ENCODE measurements at places on chromosomes 7 and 10.

- no peak for DNase-seq
Observed at GRCh38 chr10:117616179-117616578, 73.6 kb downstream of the EMX2 start.

DNA sequence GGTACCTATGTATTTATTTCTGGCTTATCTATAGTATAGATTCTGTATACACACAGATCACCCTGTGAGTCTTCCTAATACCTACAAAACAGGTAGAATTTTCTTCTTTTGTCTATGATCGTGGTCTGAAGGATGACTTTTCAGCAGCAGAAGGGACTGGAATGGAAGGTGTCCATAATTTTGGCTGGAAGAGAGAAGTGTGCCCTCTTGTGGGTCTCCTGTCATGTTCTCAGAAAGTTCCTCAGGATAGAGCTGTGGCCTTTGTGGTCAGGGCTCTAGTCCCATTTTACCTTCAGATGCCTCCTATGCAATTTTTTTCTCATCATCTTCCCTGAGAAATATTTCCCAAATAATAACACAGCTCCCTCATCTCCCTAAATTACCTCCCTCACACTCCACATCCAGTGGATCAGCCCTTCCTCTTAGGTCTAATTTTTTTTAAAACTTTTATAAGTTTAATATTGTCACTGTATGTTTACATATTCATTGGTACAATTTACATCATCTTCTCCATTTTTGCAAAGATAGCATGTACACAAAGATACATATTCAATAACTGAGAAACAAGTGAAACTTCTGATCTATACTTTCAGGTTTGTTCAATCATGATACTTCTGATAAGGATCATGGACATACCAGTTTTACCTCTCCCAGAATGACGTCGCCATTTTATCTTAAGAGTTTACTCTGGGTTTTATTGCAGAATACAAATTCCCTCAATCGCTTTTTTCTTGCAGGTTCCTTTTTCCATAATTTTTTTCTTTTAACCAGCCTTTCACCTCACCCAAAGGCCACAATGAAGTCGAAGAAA lies 112.7 kb downstream of the REEP3 start:
- DNase-seq: peak; percentile 66

- DNase-seq: no peak
Observed at GRCh38 chr10:33706191-33706590, 371.7 kb upstream of the NRP1 start.

DNA sequence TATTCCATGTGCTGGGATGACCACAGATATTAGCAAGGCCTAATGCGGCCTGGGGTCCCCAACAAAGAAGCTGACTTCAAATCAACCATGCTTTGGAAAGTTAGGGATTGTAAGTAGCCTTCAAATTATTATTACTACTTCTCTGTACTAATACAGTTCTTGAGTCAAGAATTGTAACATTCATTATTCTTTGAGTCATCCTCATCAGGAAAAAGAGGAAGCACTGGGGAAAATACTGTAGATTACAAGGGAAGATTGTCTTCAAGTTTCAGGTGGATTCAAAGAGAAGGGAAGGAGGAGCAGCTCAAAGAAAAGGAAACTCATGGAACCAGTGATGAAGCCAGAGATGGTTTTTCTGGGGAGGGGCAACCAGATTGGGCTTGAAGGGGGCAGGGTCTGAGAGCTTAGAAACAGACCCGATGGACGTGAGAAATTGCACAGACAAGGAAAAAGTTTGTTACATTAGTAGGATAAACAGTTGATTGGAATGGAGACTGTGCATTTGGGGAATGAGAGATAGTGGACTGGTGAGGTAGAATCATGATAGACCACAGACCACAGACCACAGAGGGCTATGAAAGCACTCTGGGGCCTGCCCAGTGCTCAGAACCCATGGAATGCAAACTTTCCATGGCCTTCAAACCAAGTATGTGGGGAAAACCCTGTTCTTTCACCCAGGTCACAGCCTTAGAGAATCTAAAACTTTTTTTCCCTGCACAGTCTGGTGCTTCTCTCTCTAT lies 209.9 kb downstream of the ZNF365 start:
- DNase-seq: no peak

- no peak for DNase-seq
Observed at GRCh38 chr10:78319371-78319770, 285.7 kb downstream of the RPS24 start.

DNA sequence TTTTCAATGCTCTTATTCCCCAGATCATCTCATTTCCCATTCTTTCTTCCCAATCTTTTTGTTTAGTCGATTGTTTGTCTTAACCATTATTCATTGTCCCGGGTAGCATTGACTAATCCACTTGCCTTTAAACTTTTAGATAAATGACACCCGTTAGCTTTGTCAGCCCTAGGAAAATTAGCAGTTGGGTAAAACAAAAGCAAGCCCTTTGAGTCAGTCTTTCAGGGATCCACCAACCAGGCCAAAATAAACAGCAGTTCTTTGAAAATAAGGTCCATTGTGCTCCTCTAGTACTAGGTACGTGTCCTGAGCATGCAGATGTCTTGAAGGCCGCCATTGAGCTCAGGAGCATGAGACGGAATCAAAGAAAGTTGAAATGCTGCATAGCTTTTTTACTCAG lies 369.7 kb upstream of the MYO3A start:
- DNase-seq: no peak

GRCh38 chr7:130963339-130963738 lies 229.3 kb upstream of the KLF14 start:
- no peak for DNase-seq

Measured in NCI-H1092 treated with DMSO at 0.1 percent for 48 hours (cell line).